ENCODE measurements at places on chromosomes 1 and 21.

DNA sequence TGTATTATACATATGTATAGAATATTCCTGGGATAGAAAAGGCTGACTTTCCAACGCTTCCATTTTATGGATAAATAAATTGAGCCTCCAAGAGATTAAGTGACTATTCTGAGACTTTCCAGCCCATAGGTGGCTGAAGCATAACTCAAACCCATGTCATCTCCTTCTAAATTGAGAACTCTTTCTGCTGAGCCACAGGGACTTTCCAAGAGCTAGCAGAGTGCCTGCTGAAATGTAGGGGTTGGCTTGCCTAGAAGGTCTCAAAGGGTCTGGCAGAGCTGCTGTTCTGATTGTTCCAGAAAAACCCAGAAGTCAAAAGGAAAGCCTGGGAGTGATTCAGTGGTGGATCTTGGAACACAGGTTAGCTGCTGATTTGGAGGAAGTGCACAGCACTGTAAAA lies 146.4 kb upstream of the BEND5 start:
- DNase-seq = no peak

GRCh38 chr1:200027264-200027823 lies at the start of gene NR5A2:
TSS of gene NR5A2 (plus strand) at chr1:200027710. CDS start at chr1:200027848, 138 bp downstream.
- no peak for DNase-seq

GRCh38 chr1:11339346-11340232 lies 66.6 kb downstream of the UBIAD1 start:
- no peak for DNase-seq

DNA sequence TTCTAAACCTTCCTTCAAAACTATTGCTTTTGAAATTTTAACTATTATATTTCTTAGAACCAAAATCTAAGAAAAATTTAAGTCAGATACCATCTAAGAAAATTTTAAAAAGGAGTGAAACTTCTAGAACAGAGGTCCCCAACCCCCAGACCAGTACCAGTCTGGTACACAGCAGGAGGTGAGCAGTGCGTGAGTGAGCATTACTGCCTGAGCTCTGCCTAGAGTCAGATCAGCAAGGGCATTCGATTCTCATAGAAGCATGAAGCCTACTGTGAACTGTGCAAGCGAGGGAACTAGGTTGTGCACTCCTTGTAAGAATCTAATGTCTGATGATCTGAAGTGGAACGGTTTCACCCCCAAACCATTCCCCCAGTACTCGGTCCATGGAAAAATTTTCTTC lies 106.7 kb downstream of the VAV3 start:
- no peak for DNase-seq

DNA sequence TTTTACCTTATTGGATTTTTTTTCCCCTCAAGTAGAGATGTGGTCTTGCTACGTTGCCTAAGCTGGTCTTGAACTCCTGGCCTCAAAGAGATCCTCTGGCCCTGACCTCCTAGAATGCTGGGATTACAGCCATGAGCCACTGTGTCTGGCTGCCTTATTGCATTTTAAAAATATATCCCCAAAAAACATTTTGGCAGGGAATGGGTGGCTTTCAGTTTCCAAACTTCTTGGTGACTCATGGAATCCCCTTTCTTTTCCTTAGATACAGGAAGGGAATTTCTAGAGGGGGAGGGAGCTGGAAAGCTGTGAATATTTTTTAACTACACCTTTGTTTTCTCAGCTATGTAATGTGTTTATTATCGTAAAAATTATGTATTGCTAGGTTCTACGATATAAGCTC lies 73.3 kb downstream of the SNRPE start:
- DNase-seq = no peak

Measured in NT2/D1 (cell line).